Fibroblast of skin of scalp (primary cell): ENCODE measurements at places on chromosomes 1 and 21.

DNA sequence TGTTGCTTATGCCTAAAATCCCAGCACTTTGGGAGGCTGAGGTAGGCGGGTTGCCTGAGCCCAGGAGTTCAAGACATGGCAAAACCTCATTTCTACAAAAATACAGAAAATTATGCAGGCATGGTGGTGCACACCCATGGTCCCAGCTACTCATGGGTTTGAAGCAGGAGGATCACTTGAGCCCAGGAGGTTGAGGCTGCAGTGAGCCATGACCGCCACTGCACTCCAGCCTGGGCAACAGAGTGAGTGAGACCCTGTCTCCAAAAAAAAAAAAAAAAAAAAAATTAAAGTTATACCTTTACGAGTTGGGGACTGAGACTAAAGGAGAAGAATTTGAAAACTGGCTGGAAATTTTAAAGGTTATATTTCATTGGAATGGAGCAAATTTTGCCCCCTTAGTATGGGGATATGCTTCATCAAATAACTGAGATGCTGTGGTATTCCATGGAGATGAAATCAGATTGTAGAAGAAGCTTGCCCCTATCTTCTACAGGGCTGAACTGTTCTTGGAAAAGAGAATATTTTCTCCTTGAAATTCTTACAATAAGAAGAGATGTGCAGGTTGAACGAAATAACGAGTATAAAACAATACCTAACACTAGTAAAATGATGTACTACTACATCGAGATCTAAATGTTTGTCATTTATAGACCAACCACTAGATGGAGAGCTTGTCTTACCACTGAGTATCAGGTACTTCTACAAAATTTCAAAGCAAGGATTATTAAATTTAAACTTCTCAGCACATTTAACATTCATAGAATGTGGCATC lies 34.9 kb upstream of the SCYL3 start:
- peak; percentile 67 for DNase-seq

DNA sequence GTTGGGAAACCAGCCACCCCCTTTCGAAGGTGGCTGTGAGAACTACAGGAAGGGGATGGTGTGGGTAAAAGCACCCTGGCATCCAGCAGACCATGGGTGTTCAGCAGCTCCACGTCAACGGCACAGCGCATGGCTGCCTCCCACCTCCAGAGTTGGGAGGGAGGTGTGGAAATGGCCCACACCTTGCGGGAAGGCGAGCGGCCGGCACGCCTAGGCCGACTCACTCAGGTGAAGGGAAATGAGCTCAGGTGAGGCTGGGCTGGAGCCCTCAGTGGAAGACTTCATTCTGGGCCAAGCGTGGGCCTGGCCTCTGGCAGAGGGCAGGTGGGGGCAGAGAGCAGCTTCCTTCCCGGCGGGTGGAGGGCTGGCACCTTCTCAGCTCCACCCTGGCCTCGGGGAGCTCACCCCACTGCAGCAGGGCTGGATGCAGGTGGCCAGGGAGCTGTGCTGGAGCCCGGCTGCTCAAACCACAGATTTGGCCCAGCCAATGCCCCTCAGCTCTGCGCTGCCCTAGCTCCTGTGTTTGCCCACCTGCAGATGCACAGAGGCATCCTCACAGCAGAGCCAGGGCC lies 24.8 kb upstream of the ALDH4A1 start:
- no peak for DNase-seq

DNA sequence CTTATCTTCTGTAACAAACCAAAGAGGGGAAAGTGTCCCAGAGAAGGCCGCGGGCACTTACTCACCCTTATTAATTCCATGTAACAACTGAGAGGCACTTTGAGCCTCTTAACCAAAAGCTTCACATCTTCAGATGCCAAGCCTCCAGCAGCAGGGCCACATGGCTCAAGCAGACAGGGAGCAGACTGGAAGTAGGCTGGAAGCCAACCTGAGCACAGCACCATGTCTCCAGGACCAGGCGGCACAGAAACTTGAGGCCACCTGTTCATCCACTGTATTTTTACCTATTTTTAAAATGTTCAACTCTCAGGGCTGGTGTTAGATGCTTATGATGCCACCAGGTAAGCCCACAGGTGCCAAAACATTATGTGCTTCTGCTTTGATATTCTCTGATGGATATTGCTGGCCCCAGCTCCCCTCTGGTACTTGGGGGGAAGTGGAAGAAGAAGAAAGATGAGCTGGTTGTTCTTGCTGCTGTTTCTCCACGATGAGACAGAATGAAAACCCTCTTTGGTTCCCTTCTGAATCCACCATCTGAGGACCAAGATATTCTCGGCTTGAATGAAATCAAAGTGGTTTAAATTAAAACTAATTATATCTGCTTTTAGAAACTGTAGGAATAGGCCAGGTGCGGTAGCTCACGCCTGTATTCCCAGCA lies 30.6 kb upstream of the SDE2 start:
- DNase-seq = no peak

GRCh38 chr1:38009088-38009840 lies 3.3 kb upstream of the UTP11 start:
- peak; percentile 83 for DNase-seq

DNA sequence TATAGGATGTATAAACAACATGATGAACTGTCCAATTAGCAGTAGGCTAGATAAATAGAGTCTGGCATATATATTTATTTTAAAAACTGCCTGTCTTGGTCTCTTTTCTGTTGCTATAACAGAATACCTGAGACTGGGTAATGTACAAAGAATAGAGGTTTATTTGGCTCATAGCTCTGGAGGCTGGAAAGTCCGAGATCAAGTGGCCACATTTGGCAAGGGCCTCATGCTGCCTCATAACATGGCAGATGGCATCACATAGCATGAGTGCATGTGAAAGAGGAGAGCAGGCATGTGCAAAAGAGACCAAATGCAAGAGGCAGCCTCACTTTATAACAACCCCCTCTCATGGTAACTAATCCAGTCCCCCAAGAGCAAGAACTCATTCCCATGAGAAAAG lies 6.0 kb downstream of the STYXL2 start:
- DNase-seq = no peak

DNA sequence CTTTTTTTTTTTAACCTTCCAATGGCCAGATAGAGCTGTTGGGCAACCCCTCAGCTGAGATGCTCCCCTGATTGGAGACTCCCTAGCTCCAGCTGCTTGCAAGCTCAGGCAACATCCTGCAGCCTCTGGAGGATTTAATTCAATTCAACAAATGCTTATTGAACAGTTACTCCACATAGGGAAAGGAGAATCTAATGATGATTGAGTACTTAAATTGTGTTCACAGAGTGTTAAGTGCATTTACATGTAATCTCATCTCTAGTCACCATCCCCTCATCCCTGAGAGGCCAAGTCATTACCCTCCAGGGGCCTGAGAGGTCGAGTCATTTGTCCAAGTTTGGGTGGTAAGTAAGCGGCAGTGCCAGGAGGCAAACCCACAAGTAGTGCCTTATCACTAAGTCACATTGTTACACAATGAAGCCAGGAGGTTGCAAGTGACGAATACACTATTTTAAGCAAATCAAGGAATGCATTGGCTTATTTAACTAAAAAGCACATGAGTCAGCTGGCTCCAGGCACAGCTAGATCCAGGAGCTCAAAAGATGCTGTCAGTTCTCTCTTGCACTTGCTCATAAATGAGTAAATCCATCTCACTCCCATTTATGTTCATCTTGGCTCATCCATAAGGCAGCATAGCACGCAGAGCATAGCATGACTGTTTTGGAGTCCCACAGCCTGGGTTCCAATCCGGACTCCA lies 64.3 kb downstream of the OPTC start:
- peak; percentile 99 for DNase-seq

DNA sequence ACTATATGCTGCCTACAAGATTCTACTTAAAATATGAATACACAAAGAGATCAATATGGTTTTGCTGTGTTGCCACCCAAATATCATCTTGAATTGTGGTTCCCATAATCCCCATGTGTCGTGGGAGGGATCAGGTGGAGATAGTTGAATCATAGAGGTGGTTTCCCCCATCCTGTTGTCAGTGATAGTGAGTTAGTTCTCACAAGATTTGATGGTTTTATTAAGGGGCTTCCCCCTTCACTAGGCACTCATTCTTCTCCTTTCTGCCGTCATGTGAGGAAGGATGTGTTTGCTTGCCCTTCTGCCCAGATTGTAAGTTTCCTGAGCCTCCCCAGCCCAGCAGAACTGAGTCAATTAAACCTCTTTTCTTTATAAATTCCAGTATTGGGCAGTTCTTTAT lies 654.4 kb upstream of the NR5A2 start:
- DNase-seq = no peak

DNA sequence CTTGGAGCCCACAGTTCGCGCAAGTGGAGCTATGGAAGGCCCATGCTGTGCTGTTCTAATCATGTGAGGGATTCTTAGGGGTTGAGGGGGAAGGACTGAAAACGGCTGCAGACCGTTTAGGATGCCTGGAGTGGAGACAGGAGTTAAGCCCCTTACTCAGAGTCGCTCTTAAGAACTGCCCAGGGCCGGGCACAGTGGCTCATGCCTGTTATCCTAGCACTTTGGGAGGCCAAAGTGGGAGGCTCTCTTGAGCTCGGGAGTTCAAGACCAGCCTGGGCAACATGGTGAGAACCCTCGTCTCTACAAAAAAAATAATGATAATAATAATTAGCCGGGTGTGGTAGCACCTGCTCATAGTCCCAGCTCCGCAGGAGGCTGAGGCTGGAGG lies 1.1 kb downstream of the ZNF672 start:
- no peak for DNase-seq

DNA sequence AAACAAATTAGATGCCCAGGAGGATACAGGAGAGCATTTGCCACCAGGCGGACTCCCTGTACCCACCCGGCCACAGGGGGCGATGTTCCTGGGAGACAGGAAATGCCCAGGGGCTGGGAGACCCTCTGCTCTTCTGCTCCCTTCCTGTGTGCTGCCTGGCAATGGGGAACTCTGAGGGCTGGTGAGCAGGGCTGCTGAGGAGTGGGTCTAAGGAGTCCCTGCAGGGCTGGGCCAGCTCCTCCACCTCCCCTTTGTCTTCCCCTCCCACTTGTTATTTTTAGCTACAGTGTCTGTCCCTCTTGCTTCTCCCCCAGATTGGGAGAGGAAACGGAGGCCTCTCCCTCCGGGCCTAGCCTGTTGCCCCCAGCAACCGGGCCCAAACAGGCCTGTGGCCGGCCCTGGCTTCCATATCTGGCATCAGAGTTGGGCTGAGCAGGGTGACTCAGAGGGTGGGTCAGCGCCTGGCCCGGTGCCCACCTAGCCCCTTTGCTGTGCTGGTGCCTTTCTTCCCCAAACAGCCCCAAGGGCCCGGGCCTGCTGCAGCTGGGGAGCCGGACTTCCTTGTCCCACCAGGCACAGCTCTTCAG lies 11.6 kb downstream of the LMNA start:
- peak; percentile 99 for DNase-seq

- no peak for DNase-seq
These were observed 2.0 kb upstream of the IFI16 start for GRCh38 chr1:159007726-159008125.

DNA sequence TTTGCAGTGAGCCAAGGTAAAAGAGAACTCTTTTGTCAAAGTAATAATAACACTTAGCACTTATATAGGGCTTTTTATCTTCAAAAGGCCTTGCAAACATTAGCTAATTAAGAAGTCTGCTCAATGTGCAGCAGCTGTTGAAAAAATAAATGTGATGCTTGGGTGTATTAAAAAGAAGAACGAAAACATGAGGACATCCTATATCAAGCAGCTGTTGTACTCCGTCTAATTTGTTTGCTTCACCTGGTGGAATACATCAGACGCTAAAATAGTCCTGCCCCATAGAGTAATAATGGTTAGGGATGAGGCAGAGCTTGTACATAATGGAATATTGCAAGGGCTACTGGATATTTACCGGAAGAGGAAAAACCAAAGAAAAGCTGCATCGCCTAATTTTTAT lies 299.5 kb downstream of the ST6GALNAC3 start:
- no peak for DNase-seq

DNA sequence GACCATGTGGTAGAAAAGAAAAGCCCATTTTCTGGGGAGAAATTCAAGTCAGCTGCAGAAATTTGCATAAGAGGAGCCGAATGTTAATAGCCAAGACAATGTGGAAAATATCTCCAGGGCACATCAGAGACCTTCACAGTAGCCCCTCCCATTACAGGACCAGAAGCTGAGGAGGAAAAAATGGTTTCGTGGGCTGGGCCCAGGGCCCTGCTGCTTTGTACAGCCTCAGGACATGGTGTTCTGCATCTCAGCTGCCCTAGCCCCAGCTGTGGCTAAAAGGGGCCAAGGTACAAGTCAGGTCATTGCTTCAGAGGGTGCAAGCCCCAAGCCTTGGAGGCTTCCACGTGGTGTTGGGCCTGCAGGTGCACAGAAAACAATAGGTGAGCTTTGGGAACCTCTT lies 108.3 kb downstream of the DMRTB1 start:
- DNase-seq = no peak
